Activated T-cell treated with anti-CD3 and anti-CD28 coated beads, Interleukin-2, amount 50 U/mL, for 1 hour (primary cell): ENCODE measurements at places on chromosomes 5 and 9.

DNA sequence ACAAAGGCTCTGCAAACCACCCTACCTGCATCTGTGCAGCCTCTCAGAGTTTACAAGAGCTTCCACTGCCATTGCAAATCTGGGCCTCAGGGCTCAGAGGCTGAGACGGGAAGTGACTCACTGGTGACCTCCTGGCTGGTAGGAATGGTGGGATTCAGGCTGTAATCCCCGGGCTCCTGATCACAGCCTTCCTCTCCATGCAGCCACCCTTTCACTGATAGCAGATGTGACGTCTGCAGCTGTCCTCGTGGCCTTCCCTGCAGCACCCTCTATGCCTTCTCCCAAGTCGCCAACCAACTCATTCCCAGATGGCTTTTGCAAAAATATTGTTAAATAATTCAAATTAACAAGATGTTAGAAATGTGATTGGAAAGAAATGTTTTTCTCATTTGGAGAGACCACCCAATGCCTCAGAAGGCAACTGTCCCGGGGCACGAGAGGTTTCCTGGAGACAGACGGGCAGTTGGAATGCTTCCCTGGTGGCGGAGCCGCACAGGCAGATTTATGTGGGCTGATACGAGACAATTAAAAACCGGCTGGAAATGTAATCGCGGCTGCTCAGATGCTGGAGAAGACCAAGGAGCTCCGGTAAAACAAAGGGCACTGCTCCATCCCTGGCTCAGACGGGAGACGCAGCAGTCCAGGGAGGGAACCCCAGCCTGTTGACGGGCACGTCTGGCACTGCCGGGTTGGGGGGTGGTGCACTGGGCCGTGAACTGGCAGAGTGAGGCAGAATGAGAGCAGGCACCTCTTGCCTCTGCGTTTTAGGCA is 34.4 kb upstream of the SLC25A51 start:
- no peak for DNase-seq

DNA sequence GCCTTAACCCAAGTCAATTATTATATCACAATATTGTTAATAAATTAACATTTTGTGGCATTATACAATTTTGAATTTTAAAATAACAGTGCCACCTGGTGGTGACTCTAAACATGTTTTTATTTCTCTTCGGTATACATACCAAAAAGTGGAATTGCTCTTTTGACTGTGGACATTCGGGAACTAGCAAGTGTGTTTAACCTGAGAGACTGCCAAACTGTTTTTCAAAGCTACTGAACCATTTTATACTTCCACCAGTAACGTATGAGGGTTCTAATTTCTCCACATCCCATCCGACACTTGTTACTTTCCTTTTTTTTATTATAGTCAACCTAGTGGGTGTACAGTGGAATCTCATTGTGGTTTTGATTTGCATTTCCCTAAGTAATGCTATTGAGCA is 18.3 kb upstream of the HSDL2 start:
- DNase-seq, result no peak

GRCh38 chr5:55885359-55885758 is 34.2 kb downstream of the IL31RA start:
- DNase-seq, result no peak

DNA sequence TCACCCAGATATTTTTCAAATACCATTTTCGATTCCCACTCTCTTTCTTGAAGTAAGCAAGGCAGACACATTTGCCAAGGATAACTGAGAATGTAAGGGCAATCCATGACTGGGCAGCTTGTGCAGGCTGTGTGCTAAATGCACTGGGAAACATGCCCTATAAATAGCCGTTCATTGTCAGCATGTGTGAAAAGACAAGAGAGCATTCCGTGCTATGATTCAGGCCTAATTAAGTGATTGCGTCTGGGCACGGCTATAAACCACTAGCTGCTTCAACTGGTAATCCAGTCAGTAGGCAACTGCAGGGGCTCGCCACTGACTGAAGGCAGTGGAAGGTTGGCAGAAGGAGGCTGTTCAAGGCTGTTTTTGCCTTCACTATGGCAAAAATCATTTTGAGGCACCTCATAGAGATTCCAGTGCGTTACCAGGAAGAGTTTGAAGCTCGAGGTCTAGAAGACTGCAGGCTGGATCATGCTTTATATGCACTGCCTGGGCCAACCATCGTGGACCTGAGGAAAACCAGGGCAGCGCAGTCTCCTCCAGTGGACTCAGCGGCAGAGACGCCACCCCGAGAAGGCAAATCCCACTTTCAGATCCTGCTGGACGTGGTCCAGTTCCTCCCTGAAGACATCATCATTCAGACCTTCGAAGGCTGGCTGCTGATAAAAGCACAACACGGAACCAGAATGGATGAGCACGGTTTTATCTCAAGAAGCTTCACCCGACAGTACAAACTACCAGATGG is at the start of gene HSPB3:
HSPB3 (plus strand) TSS at position 287 of the 745 bp plus-strand sequence; CDS start at position 378, 91 bp downstream.
- no peak for DNase-seq

DNA sequence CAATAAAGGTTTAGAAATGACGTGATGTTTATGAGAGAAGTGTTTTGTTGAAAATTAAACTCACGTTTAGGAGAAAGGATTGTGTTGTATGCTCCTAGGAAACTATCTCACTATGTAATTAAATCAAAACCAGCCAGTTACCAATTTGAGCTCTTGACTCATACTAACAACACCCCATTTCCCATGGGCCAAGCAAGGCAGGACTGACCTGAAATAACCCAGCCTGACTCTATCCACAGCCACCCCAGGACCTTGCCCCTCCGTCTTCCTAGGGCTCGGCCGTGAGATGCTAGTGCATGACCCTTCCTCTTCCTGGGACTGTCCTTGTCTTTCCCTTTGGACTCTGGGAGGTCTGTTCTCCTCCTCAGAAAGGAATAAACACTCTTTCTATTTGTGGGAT is 16.4 kb downstream of the TLR4 start:
- DNase-seq, result no peak

GRCh38 chr9:122355336-122355875 is 15.4 kb upstream of the PTGS1 start:
- DNase-seq, result no peak

GRCh38 chr5:88688156-88688983 is 194.6 kb downstream of the MEF2C start:
- DNase-seq, result no peak
